ENCODE measurements at places on chromosomes 13 and 19.

GRCh38 chr19:55050749-55051532 lies 12.0 kb downstream of the RDH13 start:
- no peak for DNase-seq

- no peak for DNase-seq
Measured at GRCh38 chr19:49565261-49565660, 15.1 kb downstream of the NOSIP start.

- no peak for DNase-seq
Measured at GRCh38 chr19:56601375-56601774, 6.3 kb downstream of the ZNF71 start.

GRCh38 chr13:72639377-72639776 lies 88.1 kb downstream of the MZT1 start:
- DNase-seq = no peak
